Uterus (tissue), 4 donors: ENCODE measurements at places on chromosomes 7 and 10. TPM values are rescaled to one million over a fixed set of nuclear protein-coding genes. Genes with fewer than 3 reads are reported as not detected.
A peak's percentile ranks its signal among the peaks of the same experiment; 100 is the strongest.

Gene FAM180A
- not detected for total RNA-seq

Gene NEUROG3
- total RNA-seq: not detected

DNA sequence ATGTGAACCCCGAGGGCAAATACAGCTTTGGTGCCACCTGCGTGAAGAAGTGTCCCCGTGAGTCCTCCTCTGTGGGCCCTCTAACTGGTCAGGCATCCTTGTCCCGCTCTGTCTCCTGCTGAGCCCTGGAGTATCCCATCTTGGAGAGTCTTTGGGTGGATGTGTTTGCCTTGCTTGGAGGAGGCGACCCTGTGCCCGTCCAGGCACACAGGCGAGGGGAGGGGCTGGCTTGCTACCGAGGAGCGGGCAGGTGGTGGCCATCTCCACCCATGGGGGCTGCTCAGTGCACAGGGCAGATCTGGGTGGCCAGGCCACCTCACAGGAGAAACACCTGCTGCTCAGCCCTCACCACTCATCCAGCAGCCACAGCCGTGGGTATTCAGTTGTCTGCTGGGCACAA lies 135.3 kb downstream of the EGFR start:
- no peaks in the 10 kb centered on the region for H3K36me3 ChIP-seq
- H3K27ac ChIP-seq: no peak overlapping the region
- H3K4me3 ChIP-seq: no peak overlapping the region
- H3K27me3 ChIP-seq: no peaks in the 10 kb centered on the region
- no peak for DNase-seq
- no peaks in the 10 kb centered on the region for H3K4me1 ChIP-seq

DNA sequence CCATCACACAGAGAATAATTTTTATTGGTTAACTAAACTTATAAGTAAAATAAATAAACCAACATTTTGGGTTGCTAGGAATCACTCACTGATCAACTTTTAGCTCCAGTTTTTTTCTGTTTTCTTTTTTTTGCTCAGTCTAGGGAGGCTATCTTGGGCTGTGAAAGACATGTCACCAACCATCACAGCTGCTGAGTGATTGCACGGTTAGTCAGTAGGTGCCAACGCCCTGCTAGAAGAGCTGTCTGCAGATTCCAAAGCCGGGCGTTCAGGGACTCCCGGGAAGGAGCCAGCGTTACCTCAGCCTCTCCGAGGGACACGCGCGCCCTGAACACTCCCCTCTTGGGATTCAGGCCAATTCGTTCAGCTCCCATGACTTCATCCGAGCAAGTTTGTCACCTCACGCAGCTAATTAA lies 604 bp upstream of the STAM start:
- H3K27me3 ChIP-seq: no peaks in the 10 kb centered on the region
- H3K36me3 ChIP-seq: no peaks in the 10 kb centered on the region
- H3K4me1 ChIP-seq: peaks cover 17% of the 10 kb centered on the region
- H3K27ac ChIP-seq: peak overlapping the region; percentile 92
- DNase-seq: peak; percentile 75

- DNase-seq: peak; percentile 60
- no peaks in the 10 kb centered on the region for H3K4me1 ChIP-seq
Measured at GRCh38 chr7:94509264-94509886, at the start of gene CASD1. CASD1 (plus strand) TSS chr7:94509809; CDS start chr7:94510085, 276 bp downstream.

GRCh38 chr10:113681533-113682470 lies 2.1 kb downstream of the CASP7 start:
- H3K27me3 ChIP-seq: no peaks in the 10 kb centered on the region
- H3K27ac ChIP-seq: no peak overlapping the region
- H3K36me3 ChIP-seq: no peaks in the 10 kb centered on the region
- H3K4me1 ChIP-seq: no peaks in the 10 kb centered on the region

DNA sequence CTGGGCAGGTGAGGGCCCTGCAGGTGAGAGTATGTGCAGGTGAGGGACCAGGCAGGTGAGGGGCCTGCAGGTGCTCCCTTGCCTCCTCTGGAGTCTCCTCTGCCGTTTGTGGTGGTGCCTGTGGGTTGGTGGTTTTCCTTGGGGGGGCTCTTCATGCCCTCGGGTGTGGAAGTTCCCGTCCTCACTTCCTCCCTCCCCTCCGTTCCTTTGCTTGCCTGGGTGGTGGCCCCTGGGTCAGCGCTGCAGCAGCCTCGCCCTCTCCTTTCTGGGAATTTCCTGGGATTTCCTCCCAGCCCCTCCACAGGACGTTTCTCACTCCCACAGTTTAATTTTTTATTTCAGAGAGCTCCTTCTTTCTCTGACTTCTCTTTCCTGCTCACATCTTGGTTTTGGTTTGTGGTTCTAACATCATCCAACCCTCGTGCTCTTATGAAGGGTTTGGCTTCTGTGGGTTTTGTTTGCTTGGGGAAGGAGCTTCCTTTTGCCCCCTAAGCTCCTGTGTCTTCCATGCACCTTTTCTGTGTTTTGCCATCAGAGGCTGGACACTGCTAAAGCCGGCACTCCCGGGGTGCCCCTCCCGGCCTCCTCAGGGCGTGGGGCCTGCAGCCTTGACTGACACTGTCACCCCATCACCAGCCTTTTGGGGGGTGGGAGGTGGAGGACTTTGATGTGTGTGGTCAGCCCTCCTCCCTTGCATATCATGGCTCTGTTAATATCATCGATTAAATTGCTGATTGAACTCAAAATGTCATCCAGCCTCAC lies 29.2 kb upstream of the ADGRA1 start:
- no peak overlapping the region for H3K27ac ChIP-seq
- H3K4me3 ChIP-seq: no peak overlapping the region
- DNase-seq: no peak
- no peaks in the 10 kb centered on the region for H3K27me3 ChIP-seq
- no peaks in the 10 kb centered on the region for H3K4me1 ChIP-seq
